Fibroblast of skin of right biceps (primary cell): ENCODE measurements at places on chromosomes 7 and 10.

DNA sequence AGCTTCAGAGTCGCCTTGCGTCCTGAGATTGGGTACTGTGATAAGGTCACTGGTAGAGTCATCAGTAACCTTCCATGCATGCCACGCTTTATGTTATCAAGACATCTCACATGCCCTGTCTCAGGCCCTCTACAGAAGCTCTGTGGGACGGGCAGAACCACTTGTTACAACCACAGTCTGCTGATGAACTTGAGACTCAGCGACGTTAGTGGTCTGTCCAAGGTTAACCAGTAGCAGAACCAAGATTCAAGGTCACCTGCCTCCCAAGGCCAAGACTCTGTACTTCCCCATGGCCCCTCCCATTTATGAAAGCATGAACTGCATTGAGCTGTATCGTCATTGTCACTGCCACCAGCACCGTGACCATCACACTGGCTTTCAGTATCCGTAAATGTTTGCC, 15.0 kb downstream of the IQCE start:
- DNase-seq, result no peak

DNA sequence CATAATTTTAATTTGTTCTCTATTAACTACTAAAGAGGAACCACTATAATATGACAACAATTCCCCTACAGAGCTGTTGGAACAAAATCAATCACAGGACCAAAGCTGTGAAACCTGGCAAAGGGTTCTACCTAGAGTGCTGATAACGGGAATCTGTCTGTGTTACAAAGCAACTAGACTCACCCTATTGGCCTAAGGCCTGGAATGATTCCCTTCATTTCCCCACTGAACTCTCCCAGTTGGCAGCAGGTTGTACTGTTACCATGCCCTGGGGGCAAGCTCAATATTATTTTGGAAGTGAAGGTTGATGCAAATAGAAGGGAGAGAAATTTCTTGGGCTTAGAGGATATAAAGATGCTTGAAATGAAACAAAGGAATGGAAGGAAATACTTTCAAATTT, 81.8 kb downstream of the SEMA3A start:
- DNase-seq, result no peak

DNA sequence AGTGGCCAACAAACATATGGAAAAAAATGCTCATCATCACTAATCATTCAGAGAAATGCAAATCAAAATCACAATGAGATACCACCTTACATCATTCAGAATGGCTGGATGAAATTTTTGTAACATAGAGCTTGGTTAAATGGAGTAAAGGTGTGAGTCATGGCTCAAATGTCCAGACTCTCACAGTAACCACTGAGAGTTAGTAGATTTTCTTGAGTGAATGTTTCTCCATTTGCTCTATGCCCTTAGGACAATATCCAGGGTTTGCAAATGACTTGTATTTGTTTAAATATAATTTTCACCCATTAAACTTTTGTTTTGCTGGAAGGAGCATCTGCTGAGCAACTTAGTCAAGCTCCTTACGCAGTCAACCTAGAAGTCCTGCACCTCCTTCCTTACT, 967.2 kb downstream of the XPNPEP1 start:
- DNase-seq, result no peak

DNA sequence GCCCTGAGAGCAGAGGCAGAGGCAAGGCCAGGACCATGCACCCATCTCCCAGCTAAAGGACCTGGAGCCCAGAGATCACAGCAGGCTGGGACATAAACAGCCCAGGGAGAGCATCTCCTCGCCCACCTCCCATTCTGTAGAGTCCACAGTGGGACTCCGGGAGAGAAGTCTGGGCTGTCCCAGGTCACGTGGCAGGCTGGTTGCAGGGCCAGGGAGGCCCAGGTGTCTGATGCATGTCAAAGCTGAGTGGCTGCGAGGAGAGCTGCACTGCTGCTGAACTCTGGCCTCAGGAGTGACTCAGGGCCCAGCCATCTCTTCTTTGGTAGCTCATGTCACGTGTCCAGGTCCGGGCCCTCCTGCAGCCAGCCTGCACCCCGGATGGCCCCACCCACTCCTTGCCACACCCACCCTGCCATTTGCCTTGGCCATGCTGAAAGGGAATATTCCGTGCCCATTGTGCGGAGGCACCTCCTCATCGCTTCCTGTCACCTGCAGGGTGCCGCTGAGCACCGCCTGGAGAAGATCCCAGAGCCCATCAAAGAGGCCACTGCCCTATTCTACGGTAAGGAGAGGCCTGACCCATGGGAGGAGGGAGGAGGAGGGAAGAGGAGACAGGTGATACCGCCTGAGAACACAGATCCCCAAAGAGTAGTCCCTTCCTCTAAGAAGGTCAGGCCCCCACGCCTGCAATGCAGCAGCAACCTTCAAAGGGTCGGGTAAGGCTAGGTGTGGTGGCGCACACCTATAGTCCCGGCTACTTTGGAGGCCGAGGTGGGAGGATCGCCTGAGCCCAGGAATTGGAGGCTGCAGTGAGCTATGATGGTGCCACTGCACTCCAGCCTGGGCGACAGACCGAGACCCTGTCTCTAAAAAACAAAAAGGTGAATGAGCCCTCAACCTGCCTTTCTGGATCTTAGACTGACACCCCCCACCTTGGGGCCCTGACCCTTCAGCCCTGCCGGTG, 12.6 kb upstream of the SH2B2 start:
- peak; percentile 63 for DNase-seq

GRCh38 chr7:135930565-135931461, 46.3 kb downstream of the MTPN start:
- DNase-seq, result peak; percentile 83

DNA sequence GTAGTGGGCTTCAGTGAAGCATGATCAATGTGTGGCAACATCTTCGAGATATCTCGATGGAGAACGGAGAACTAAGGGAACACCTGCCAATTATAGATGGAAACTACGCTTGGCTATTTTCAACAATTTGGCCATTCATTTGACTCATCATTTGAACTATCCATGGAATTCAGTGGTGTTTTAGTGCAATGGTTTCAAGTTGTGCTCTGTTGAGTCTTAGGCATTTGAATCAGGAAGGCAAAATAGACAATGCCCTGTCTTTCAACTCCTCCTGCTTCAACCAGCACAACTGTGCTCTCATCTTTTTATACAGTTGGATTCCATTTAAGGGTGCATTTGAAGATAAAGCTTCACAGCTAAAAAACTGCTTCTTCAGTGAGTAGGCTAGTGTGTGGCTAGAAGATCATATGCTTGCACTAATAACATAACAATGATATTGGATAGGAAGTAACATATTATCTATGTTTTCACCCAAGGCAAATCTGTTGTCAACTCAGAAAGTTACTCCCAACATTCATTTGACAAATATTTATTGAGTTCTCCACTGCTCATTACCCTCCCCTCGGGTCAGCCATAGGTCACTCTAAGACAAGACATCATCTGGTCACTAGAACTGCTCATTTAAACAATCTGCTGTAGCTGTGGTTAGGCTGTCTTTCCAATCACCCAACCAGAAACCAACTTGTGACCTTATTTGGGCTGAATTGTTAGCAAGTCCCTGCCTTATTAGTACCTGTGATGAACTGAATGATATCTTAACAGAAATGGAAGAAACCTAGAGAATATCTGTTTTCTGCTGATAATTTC, 314.1 kb upstream of the SP4 start:
- DNase-seq, result no peak

- DNase-seq, result no peak
Measured at GRCh38 chr10:132328738-132329137, 3.3 kb upstream of the LRRC27 start.

GRCh38 chr7:2306688-2307087, 7.6 kb downstream of the SNX8 start:
- no peak for DNase-seq

- DNase-seq, result peak; percentile 11
Measured at GRCh38 chr7:84009051-84009450, 185.5 kb downstream of the SEMA3A start.

- DNase-seq, result no peak
Measured at GRCh38 chr7:155985518-155986250, 173.4 kb upstream of the SHH start.

- no peak for DNase-seq
Measured at GRCh38 chr7:50287129-50287528, 17.4 kb upstream of the IKZF1 start.

DNA sequence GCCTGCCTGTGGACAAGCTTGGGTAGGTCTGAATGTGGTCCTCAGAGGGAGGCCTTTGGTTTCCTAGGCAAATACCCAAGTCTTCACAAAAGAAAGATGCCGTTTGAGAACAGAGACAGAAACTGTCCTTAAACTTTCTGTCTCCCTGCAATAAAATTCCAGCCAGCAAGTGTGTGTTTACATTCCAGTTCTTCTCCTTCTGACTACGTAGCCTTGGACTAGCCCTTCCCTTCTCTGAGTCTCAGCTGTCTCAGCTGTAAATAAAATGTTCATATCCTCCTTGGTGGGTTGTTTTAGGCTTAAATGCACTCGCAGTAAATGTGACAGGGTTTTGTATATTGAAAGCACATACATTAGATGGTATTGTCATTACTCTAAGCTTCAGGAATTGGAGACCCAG, 561.2 kb upstream of the MKI67 start:
- DNase-seq, result no peak

DNA sequence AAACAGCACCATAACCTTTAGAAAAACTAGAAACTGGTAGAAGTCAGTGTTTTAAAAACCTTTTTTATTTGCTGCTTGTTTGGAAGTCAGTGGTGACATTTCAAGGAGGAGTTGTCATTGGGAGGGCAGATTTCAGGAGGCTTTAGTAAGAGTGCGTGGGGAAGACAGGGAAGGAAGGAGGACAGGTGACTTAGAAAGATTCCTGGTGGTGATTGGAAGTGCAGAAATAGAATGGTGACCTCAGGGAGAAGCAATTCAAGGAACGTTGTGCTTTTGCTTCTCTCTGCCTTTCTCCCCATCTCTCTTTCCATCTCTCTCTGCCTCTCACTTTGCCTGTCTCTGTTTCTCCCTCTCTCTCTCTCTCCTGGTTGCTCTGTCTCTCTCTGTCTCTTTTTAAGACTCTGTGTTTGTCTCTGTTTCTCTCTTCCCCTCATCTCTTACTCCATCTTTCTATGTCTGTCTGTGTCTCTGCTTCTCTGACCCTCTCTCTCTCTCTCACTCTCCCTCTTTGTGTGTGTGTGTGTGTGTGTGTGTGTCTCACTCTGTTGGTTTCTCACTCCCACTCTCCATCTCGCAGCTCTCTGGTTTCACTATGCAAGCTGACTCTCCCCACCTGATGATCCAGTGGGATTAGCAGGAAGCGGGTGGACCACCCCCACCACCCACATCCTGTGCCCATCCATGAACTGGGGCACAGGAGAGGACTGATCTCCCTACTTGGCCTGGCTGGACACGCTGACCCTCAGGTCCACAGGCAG, 10.9 kb upstream of the PFKP start:
- DNase-seq, result no peak

DNA sequence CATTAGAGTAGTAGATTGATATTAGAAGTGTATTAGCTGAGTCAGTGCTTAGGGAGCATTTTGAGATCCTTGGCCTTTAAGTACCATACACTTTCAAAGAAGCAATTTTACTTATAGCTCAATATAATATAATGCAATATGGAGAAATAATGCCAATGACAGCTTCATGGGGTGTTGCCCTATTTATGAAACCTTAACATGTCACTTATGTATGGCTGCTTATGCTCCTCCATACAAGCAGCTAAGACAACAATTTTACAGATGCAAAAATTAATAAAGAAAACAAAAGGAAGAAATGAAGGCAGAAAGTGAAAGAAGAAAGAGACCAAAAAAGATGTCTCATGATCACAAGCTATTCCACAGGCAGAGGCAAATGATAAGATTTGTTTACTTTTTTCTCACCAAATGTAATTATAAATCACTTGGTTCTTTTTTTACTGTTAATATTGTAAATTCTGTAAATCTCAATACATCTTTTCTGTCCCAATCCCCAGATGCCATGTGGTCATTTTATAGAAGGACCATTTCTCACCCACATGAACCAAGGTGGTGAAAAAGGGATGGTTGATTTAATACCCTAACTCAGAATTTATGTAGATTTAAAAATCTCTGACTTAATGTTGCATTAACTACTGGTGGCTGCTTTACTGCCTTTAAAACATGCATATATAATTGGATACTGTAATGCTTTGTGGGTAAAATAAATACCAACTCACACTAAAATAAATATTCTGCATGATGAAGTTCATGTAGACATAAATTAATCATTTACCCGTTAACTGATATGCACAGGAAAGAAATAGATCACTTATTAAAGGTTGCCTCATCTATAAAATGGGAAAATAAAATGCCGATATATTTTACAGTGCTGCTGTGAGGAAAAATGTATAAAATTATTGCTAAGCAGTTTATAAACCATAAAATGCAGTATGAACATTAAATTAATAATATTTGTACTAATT, 33.5 kb upstream of the RHOBTB1 start:
- DNase-seq, result no peak

GRCh38 chr10:77007834-77008233, 629.8 kb downstream of the KCNMA1 start:
- no peak for DNase-seq

- no peak for DNase-seq
Measured at GRCh38 chr10:6525599-6526165, 54.4 kb downstream of the PRKCQ start.

DNA sequence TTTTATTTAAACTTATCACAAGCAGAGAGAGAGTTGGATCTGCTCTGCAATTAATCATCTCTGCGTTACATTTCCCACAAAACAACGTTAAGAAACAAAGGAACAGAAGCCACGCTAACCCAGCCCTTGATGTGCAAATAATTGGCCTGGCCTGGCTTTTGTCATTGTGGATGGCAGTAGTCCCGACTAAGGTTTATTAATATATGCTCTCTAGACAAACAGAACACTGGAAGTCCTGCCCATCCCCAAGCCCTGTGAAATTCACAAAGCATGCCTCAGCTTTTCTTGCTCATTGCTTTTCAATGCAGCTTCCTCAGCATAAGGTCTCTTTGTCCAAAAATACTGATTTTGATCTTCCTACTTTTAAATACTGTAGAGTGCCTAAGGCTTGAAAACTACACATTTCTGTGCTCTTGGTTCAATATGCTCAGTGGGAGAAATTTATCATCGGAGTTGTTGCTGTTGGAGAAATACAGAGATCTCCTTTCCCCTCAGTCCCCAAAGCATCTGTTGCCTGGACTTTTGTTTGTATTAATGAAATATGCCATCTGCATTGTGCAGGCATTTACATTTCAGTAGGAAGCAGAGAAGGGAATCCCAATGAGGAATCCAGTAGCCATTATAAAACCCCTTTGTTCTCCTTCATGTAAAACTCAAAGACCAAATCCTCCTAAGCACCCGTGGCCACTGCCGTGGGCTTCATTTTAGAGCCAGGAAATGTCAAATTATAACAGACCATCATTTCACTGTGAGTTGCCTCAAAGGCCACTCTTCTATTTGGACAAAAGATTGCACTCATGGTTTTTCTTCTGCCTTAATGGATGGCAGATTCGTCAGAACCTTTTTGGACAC, 61.1 kb downstream of the SORCS1 start:
- DNase-seq, result no peak

GRCh38 chr10:96255549-96256333, 15.6 kb downstream of the BLNK start:
- DNase-seq, result no peak

DNA sequence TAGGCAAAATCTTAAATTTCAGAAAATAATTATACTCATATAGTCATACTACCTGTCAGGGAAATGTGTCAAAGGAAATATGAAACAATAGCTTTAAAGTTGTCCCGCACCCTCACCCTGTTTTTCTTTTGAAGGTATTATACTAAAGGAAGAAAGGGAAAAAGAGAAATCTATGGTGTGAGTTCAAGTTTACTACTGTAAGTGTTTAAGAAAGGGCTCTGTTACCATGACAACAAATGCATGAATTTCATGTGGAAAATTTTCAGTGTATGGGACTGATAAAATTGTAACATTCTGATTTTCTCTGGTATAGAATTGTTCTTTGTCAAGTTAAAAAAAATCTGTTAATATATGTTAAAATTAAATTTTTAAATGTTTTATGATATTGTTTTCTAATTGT, 229.8 kb downstream of the ADK start:
- no peak for DNase-seq
